ENCODE measurements at places on chromosomes 7 and 10.

GRCh38 chr10:33638374-33638773 lies 303.9 kb upstream of the NRP1 start:
- DNase-seq: no peak

GRCh38 chr7:88003581-88003980 lies 69.5 kb downstream of the ADAM22 start:
- no peak for DNase-seq

- no peak for DNase-seq
Observed at GRCh38 chr7:101615446-101615845, 13.7 kb downstream of the MYL10 start.

DNA sequence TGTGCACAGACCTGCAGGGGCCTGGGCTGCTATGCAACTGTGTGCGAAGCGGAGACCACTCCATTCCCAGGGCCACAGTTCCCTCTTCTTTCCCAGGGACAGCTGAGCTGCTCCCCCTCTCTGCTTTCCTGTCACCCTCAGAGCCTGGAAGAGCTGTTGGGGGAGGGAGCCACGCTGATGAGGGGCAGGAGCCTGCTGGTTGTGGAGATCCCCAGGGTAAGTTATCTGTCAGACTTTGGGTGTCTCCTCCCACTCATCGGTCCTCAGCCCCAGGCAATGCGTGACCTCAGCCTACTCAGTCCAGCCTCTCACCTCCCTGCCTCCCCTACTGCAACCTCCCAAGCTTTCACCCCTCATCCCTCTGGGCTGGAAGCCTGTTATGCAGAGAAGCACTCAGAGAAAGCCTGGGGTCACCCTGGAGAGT lies 53.5 kb downstream of the ZNF467 start:
- no peak for DNase-seq

GRCh38 chr7:105887569-105888189 lies 11.3 kb upstream of the ATXN7L1 start:
- no peak for DNase-seq

DNA sequence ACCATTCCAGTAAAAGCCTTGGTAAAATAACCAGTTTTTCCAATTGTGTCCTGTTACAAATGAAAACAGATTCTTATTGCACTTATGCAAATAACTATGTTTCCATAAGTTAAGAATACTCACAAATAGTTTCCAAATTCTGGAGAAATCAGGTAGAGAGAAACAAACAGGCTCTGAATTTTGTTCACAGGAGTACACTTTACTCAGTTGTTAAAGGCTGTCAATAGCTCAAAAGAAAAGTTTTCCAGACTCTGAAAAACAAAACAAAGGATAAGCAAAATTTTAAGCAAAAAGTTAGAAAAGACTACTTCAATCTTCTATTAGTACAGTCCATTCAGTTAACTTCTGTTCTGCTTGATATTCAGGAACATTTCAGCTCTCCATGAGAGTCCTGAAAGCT lies 32.8 kb upstream of the ZNF365 start:
- no peak for DNase-seq

DNA sequence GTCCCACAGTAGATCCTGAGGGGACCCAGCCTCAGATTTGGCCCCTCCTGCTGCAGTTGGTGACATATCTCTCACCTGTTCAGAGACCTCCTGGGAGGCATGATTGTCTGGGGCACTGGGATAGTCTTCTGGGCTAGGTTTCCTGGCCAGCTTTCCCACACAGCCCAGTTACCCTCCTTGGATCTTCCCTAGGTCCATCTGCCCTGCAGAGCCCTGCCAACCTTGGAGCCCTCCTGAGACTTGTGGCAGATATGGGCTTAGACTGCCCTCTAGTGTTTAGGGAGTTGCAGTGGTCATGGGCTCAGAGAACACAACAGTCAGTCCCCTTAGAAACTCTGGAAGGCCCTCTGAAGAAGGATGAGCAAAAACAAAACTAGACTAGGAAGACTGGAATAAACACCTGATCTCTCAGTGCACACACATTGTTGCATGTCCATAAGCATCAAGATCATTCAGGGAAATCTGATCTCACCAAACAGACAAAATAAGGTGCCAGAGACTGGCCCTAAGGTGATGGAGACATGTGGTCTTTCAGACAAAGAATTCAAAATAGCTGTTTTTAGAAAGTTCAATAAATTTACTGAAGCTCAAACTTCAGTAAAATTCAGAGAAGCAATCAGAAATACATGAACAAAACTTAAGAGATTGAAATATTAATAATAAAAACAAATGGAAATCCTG lies 324.6 kb downstream of the ATRNL1 start:
- DNase-seq: no peak

GRCh38 chr7:22668971-22669401 lies 58.0 kb upstream of the IL6 start:
- no peak for DNase-seq

DNA sequence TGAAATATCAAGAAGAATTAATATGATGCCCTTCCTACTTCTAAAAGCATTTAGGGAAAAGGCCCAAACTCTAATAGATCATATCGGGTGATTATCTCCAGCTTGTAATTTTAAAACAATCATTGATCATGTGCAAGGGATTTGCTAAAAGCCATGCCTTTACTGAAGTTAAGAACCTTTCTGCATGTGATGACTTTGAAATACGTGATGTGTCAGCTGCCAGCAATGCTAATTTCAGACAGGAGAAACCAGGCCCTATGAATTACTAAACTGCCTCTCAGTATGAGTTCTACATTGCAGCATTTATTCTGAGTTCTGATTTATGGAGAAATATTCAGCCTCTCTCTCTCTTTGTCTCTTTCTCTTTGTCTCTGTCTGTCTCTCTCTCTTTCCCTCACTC lies 203.6 kb upstream of the AKR1E2 start:
- no peak for DNase-seq

GRCh38 chr7:127039541-127039940 lies 213.2 kb downstream of the GRM8 start:
- no peak for DNase-seq

- no peak for DNase-seq
Observed at GRCh38 chr10:26214551-26215395, 1.8 kb upstream of the GAD2 start.

DNA sequence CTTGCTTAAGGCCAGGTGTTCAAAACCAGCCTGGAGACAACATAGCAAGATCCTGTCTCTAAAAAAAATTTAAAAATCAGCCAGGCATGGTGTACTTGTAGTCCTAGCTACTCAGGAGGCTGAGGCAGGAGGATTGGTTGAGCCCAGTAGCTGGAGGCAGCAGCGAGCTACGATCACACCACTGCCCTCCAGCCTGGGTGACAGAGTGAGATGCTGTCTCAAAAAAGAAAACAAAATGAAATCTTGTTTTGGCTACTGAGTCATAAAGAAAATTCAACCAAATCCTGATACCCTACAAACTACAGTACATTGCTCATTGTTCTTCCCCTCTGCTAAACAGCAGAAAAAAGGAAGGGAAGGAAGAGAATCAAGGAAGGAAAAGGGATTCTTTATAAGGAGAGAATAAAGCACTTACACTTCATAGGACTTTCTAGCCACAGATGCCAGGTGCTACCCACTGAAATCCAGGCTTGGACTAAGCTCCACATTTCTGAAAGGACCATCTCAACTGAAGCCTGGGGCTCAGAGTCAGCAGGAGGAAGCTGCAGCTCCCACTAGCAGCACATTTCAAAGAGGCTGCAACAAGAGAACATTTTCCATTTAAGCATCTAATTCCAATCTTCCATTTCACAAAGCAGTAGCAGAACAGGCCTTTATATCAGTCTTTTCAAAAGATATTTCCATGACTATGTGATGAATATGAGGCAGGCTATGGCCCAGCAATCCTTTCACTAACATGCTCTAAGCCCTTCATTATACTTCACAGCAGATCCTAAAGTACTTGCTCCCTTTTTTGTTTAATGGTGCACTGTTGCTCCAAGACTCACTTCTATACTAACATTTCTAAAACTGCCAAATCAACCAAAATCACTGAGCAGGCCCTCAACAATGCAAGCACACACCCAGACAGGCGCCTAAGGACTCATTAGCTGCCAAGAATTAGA lies 13.5 kb downstream of the TNPO3 start:
- DNase-seq: no peak

DNA sequence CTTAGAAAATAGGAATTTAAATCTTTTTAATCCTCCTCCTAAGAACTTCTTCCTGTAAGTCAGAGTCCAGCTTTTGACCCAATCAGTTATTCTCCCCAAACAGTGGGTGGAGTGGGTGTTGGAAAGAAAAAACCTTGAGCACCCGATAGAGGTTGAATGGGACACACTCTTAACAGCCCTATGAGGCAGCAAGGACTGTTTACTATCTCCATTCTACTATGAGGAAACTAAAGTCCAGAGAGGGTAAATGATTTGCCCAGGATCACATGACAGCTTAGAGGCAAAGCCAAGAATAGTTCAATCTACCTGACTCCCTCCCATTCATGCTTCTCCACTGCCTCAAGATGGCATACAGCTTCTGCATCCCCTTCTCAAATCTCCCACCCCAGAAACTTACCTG lies 57.6 kb upstream of the SLC35B4 start:
- DNase-seq: no peak

- DNase-seq: no peak
Observed at GRCh38 chr10:75015442-75015841, 96.0 kb upstream of the SAMD8 start.

- peak; percentile 66 for DNase-seq
Observed at GRCh38 chr7:43785420-43785819, 26.9 kb downstream of the BLVRA start.

- no peak for DNase-seq
Observed at GRCh38 chr10:69934768-69935167, 117.9 kb upstream of the MACROH2A2 start.

DNA sequence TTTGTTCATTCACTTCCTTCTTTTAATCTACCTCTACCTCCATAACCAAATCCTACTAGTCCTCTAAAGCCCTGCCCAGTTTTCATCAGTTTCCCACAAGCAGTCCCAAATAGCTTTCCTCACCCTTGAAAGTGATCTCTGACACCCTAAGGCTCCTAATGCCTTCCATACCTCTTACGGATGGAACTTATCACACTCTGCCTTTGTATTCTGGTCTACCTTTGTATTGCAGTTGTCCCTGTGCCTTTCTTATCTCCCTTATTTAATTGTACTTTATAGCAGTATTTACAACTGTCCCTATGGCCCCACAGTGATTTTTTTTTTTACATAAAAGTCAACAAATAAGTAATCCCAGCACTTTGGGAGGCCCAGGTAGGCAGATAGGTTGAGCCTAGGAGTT lies 33.8 kb downstream of the ACSL5 start:
- DNase-seq: no peak

DNA sequence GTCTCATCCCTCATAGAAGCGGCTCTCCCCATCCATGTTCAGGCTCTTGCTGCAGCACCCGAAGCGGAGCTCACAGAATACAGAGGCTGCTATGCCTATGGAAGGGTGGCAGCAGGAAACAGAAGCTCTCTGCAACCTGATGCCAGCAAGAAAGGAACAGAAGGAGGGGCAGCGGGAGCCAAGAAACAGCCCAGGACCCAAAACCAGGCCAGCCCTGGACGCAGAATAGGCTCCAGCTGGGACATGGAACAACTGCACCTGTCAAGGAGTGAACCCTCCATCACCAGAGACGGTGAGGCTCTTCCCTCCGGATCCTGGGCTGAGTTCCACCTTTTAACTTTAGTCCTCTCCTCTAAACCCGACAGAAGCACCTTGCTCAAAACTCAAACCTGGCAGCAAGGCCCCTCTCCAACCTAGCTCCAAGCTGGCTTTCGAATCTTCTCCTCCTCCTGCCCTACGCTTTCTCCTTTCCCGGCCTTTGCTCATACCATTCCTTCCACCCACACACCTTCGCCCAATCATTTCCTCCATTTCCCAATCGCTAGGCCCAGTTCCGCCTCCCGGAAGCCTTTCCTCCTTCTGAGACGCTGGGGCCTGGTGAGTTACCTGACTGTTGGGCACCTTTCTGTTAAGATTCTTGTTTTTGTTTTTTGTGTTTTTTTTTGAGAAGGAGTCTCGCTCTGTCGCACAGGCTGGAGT lies 122.8 kb upstream of the ZNF92 start:
- DNase-seq: no peak

- no peak for DNase-seq
Observed at GRCh38 chr7:122532406-122533269, 166.3 kb downstream of the RNF133 start.

GRCh38 chr7:149071641-149072437 lies 18.7 kb downstream of the ZNF786 start:
- DNase-seq: no peak

- DNase-seq: no peak
Observed at GRCh38 chr7:3386423-3387190, 85.6 kb downstream of the SDK1 start.

- no peak for DNase-seq
Observed at GRCh38 chr7:55134786-55135185, 116.0 kb downstream of the EGFR start.

- no peak for DNase-seq
Observed at GRCh38 chr10:32308027-32308603, 38.8 kb downstream of the EPC1 start.

GRCh38 chr10:119306986-119307392 lies 99.6 kb downstream of the GRK5 start:
- DNase-seq: no peak

GRCh38 chr7:121302214-121302745 lies 26.5 kb upstream of the WNT16 start:
- no peak for DNase-seq

Measured in ovary (tissue), 10 donors.